ENCODE measurements at places on chromosomes 7 and 10. TPM values are rescaled to one million over a fixed set of nuclear protein-coding genes. Genes with fewer than 3 reads are reported as not detected.

DNA sequence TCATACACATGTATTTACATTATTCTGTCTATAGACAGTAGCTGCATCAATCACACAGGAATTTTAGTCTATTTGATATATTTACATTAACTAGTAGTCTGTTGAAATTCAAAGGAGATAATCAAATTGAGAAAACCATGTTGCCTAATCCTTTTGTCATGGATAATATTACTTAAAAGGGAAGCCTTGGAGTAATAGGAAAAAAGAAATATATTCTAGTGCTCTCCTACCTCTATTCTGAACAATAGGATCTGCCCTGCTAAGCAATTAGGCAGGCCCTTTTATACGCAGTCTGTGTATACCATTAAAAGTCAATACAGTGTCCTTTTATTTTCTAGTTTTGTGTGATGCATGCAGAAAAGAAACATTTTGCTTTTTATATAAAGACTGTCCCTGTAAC, 24.5 kb downstream of the UMAD1 start:
- no peak for DNase-seq

Gene BTBD16
- total RNA-seq, result 1.1 TPM

DNA sequence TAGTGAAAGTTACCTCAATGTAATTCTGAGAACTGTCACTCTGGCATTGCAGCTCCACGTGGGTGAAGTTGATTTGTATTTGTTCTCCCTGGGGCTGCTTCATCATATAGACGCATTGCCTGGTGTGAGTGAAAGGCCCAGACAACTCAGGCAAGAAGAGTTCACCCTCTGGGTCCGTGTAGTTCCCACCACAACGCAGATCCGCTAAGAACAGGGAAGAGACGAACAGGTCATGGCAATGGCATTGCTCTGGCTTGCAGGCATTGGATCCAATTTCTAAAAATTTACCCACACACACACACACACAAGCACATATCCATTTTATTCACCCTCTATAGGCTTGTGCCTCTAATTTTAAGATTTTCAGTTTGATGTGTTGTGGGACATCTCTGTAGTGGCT, 45.4 kb downstream of the CUBN start:
- no peak for DNase-seq

Gene STRIP2
- 13.4 TPM for total RNA-seq

DNA sequence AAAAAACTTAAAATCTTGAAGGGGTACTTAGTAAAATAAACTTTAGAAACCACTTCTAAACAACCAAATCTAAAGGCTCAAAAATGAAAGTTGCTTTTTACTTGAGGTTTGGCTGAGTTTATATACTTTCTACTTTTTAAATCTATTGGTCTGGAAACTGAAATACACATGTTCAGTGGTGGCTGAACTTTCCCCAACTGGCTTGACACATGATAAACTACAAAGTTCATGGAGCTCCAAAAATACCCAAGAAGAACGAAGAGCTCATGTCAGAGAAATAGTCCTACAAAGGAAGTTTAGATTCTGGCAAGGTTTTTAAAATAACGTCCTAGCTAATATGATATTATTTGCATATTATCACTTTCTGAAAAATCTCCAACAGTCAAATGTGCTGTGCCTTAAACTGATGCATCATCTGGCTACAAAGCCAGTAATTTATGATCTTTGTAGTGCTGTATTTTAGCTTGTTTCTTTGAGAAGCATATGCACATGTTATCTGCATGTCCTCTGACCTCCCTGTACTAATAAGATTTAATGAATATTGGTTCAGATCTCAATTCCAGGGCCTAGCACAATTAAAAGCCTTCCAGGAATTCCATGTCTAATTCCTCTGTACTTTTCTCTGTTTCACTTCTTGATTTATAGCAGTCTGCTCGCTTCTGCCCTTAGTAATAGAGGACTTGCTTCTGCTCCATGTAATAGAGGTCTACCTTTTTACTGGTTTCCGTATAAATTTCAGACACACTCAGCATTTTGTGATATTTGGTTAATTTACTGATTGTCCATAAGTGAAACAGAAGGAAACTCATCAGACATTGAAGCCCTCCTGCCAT, 28.2 kb downstream of the SEMA3C start:
- no peak for DNase-seq

Gene DENND2A
- total RNA-seq, result 43.2 TPM

DNA sequence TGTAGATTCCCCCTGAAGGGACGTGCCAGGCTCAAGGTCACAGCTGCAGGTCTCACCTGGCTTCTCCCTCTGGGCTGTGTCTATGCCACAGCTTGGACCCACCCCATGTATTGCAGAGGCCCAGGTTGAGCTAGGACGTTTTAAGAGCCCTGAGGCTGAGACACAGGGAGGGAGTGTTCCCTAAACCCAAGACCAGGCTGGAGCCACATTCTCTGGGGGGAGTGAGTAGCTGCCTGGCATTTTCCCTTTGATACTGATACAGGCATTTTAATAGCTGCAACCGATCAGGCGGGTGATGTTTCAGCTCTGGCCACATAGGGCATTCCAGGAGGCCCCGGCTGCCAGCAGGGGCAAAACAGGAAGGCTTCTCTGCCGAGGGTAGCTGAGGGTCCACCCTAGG, 13.4 kb downstream of the COL13A1 start:
- DNase-seq, result no peak

DNA sequence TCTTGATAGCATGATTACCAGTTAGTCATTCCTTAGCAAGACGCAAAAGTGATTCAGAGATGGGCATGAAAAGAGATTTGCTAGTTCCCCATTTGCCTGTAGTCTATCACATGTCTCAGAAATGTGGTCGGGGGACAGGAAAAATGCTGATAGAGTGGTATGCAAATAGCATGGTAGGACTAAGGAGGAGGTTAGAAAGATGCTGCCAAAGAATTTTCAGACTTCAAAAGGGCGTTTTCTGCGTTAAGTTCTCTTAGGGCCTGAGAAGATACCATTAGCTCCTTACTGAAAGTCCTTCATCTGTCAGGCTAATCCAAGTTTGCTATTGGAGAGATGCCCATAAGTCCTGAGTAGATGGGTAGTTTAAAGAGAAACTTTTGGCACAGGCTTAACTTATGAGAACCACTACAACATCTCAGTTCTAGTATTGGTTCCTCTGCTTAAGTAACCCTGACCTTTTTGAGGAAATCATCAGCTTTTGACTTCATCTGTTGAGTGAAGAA, 2.7 kb downstream of the CALD1 start:
- no peak for DNase-seq

Gene POLR1F
- total RNA-seq, result 6.9 TPM

DNA sequence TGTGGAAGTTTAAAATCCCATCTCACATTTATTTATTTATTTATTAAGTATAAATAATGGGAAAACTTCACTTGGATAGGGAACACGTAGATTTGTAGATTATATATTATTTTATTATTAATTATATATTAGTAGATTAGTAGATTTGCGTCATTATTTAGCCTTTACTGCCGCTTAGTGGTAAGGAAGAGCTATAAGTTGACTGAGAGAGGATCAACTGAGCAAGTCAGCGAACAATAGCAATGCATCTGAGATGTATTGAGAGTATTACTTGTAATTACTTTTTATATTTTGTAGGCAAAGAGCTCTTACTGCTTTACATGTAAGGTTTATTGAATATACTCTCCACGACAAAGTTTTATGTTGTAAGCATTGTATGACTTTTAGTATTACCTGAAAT, 244.5 kb upstream of the ANKRD30A start:
- no peak for DNase-seq

GRCh38 chr10:543862-544822, 145.3 kb downstream of the DIP2C start:
- no peak for DNase-seq

DNA sequence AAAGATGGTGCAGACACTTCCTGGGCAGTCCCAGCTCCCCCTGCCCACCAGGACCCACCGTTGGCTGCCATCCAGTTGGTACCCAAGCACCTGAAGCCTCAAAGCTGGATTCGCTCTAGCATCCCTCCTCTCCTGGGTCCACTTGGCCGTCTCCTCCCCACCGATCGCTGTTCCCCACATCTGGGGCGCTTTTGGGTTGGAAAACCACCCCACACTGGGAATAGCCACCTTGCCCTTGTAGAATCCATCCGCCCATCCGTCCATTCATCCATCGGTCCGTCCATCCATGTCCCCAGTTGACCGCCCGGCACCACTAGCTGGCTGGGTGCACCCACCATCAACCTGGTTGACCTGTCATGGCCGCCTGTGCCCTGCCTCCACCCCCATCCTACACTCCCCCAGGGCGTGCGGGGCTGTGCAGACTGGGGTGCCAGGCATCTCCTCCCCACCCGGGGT, 14.5 kb upstream of the LIMK1 start:
- no peak for DNase-seq

- no peak for DNase-seq
Observed at GRCh38 chr10:14954934-14955333, 1.0 kb upstream of the DCLRE1C start.

GRCh38 chr7:128033246-128033645, 2.0 kb upstream of the LRRC4 start:
- DNase-seq, result no peak

Gene INPP5A
- total RNA-seq, result 52.4 TPM

Gene TSPAN14
- total RNA-seq, result 43.5 TPM

GRCh38 chr10:26960308-26960707, 99.5 kb upstream of the ABI1 start:
- DNase-seq, result no peak

Gene TAS2R60
- total RNA-seq, result not detected

DNA sequence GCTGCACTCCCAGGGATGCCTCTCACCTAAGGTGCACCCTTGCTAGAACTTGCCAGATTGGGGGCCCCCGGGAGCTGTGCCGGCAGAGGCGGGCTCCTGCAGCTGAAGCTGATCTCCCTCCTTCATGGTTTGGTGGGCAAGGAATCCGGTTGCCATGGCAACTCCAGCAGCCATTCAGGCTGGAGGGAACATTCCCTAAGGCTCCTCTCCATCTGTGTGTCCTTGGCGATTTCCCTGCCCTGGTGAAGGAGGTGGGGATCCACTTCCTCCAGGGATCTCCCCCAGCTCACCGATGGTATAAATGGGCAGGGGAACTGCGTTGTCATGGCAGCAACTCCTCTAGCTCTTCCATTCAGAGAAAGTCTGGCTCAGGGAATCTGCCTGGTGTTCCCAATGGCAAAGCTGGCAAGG, 49.6 kb upstream of the GPR158 start:
- peak; percentile 51 for DNase-seq

- no peak for DNase-seq
Observed at GRCh38 chr7:45241339-45242109, 83.9 kb downstream of the RAMP3 start.

DNA sequence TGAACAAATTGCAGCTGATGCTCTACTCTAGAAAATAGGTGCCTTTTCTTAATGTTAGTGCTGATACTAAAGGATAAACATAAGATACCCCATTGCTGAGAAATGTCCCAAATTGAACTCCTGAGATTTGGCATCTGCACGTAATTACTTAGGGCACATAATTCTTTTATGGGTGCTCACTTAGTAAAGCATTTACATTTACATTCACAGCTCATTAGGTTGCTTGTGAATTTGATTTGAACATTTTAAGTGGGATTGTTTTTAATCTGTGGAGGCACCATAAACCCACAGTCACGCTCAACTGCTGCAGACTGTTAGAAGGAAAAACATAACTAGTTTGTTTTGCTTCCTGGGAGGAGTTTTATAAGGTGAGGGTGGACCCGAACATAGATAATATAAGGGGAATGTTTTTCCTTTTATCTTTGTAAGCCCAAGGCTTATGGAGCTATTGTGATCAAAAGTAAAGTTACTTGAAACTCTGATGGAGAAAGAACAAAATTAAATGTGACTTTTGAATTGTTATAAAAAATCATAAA, 560.8 kb downstream of the REEP3 start:
- DNase-seq, result no peak

- DNase-seq, result no peak
Observed at GRCh38 chr10:6781133-6781770, 201.2 kb upstream of the PRKCQ start.

DNA sequence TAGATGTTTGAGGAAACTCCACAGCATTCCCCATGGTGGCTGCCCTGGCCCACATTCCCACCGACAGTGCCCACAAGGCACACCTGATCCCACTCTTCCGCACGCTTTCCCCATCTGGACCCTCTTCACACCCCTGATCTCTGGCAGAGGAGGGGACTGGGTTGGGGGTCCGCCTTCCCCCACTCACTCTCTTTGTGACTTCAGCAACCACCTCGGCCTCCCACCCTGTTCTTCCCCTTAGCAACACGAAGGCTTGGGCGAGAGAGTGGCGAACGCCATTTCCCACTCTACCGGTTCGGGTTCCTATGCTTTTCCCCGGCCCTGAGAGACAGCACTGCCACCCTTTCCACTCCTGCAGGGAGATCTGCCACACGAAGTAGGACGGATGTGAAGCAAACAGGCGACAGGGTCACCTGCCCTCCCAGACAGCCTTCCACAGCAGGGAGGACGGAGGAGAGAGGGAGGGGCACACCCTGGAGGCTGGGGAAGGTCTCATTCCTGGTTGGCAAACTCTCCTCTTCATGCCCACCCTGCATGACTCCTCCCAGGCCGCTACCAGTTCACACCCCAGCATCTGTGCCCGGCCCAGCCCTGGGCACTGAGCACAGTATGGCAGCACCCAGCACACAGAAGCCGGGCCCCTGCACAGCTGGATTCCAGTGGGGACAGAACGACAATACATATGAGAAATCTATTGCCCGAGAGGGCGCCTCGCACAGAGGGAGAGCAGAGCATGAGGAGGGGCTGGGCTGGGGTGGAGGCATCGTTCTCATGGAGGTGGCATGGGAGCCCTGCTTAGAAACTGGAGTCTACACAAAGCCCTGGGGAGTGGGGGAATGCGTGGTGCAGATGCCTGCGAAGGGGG, 93.5 kb downstream of the PAXIP1 start:
- no peak for DNase-seq

Gene FAM180A
- not detected for total RNA-seq

DNA sequence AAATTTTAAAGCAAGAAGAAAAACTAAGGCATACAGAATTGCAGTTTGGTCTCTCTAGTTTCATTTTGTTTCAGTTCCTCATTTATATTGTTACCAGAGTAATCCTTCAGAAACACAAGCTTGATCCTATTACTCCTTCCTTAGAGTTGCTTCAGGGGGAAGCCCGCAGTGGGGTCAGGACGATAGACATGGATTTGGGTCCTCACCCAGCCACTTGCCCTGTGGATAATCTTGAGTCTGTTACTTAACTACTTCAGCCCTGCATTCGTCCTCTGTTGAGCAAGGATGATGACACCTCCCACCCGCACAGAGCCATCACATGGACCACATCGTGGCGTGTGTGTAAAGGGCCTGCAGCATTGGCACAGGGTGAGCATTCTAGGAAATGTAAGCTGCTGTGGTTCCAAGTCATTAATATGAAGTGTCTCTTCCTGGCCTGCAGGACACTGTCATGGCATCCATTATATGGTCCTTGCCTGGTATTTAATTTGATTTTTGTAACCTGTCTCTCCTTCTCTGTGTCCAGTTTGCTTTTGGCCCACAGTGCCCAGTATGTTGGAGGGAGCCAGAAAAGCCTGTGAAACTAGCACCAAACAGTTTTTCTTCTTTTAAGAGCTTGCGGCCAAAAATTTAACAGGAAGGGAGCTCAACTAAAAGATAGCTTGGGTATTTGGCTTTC, 111.2 kb downstream of the EEPD1 start:
- DNase-seq, result no peak

GRCh38 chr7:99955247-99955646, 20.6 kb downstream of the AZGP1 start:
- no peak for DNase-seq

Gene ZNF804B
- total RNA-seq, result 2.0 TPM
